ENCODE measurements at places on chromosomes 3 and 15.

- no peak for DNase-seq
Observed at GRCh38 chr15:41562784-41563198, 3.8 kb downstream of the TYRO3 start.

- DNase-seq, result no peak
Observed at GRCh38 chr15:58419803-58420524, 11.8 kb upstream of the LIPC start.

DNA sequence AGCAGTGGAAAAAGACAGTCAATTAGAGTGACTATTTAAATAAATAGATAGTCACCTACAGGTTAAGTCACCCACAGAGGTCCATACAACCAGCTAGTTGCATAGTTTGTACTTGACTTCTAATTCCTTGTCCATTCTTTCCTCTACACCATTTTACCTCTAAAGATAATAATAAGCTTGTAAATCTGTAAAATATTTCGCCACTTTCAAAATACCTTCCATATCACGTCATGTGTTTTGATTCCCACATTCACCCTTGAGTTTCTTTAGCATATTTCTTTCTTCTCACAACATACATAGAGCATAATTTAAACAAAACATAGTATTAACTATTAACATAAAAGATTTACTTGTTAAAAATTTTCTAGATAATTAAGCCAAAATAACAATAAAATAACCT is 689.6 kb downstream of the MECOM start:
- DNase-seq, result no peak

DNA sequence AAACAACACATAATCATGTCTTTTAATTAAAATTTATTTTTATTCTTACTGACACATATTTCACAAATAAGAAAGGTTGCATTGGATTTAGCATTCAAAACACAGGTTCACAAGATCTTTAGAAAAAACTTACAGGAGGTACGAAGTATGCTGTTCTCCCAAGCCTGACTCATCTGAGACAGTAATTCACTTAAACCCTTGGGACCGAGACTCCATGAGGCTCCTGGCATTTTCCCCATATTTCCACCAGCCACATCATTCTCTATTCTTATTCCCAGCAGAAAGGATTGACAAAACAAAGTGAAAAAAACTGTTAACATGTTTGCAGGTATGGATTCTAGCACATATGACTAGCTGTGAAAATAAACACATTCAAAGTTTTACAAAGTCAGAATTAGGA is 52.6 kb downstream of the CNTN3 start:
- no peak for DNase-seq

GRCh38 chr3:143475981-143476380 is 356.4 kb downstream of the CHST2 start:
- DNase-seq, result no peak

DNA sequence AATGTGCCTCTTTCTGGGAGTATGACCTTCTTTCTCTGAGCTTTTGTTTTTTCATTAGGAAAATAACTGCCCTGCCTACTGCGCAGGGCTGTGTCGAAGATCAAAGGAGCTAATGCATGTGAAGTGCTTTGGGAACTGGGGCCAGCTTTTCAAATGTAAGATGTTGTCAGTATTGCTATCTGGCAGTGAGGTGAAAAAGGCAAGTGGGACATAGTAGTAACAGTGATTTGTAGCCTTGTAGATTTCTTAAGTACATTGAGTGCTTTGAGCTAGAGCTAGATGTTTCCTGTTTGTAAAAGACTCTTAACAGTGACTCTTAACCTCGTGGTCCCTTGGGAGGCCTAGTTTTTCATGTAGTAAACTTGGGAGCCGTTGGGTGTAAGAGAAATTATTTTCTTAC is 126.5 kb downstream of the ECT2 start:
- DNase-seq, result no peak

DNA sequence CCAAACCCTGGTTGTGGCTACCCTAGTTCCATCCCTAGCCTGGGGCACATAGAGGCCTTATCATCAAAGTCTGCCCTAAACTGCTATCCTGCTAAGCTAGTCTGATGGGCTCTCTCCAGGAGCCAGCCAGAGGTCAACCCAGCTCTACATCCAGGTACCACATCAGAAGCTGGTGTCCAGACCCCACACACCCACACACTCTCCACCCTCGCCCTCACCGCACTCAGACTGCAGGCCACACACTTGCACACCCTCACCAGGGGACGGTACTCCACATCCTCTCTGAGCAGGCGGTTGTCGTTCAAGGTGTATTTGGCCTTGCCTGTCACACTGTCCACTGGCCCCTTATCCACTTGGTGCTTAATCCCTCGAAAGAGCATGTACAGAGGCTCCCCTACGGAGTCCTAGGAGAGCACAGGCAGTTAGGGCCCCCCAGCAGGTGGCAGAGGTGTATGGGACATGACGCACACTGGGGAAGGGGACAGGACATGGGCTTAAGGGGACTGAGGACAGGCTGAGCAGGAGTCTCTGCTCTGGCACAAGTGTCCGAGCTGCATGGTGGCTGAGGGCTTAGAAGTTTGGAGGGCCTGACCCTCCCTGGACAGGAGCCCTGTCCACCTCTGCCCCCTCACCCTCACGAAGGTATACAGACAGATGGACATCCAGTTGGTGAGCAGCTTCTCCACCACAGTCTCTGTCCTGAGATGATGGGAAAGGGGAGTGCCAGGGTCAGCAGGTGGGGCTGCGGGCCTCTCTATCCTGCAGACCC is 18.1 kb downstream of the PLXNB1 start:
- no peak for DNase-seq

DNA sequence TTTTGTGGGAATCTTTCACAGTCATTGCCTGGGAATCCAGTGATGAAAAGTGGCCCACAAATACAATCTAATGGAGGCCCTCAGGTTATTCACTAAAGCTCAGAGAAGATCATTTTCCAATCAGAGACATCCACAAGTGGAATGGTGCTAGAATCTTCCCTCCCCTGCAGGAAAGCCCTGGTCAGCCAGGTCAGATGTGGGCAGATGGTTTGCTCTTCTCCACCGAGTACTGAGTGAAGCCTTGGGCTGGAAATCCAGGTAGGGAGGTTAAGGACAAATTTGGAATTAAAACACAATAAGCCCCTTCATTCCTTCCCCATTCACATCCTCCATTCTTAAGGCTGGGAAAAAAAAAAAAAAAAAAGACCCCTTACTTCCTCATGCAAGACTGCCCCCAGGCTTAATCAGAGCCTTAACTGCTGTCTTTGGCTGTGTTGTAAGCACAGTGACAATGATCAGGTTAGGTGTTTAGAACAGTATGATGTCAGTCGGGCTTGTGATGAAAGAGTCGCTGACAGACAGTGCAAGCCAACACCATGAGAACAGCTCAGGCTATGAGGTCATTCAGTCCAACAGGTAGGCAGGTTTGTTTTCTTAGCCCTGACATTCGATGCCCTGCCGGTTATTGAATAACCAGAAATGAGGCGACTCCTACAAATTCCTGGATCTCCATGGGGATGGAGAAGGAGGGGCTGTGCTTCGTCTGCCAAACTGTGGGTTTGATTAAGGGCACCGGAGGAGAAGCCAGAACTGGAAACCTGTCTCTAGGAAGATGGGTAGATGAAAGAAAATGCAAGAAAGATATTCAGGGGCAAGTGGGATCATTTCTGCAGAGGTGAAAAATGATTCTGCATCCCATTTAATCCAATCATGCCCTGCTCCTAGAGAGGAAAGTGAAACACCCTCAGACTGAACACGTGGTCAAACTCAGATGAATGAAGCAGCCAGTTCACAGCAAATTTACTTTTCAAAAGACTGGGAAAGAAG is 23.5 kb upstream of the HES1 start:
- DNase-seq, result no peak

DNA sequence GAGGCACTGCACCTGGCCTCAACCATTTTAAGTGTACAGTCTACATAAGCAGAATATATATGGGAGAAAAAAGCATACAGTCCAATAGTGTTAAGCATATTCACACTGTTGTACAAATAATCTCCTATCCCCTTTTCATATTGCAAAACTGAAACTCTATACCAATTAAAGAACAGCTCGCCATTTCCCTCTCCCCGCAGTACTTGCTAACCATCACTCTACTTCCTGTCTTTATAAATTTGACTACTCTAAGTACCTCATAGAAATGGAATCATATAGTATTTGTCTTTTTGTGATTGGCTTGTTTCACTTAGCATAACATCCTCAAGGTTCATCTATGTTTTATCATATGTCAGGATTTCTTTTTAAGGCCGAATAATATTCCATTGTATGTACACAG is 21.6 kb upstream of the TASOR start:
- DNase-seq, result no peak

DNA sequence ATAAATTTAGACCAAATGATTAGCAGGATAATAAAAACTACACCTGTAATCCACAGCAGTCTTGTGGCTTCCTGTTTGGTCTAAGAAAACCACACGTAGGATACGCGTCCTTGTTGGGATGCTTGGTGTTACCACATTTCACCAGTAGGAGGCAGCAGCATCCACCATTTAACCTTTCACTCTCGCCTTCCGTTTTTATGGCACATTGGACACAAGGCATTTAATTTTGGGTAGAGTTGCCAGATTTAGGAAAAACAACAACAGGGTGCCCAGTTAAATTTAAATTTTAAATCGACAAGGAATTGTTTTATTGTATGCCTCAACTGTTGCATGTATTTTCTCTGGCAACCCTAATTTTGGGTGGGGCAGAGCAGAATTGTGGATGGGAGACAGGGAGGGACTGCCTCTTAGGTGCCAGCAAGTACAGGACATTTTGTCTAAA is 6.3 kb downstream of the LRRC31 start:
- DNase-seq, result peak; percentile 40

GRCh38 chr15:32029862-32030781 is at the start of gene CHRNA7:
Gene CHRNA7 (plus strand): TSS chr15:32030515. CDS start chr15:32030595, 80 bp downstream.
- no peak for DNase-seq

DNA sequence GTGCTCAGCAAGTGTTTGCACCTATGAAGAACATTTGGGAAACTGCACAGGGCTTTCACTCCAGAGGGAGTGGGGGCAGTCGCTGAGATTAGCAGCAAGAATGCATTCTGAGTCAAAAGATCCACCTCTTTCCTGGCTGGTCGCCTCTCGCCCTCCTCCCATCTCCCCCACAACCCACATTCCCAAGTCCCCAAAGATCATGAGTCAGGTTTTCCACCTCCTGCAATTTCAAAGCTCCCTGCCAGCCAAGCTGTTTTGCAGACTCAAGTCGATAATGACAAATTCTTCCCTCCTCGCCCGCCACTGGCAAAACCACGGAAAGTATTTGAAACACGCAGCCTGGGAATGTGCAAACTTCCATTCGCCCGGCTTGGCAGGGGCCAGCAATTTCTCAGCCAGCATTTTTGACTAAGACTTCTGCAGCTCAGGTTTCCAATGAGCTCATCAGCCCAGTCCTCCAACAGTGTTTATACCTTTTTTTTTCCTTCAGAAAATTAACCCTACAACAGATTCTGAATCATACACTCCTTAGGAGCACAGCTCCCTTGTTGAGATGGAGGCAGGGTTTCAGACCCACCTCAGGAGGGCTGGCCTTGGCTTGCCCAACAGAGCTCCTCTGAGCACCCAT is 181.4 kb downstream of the SMAD6 start:
- no peak for DNase-seq

DNA sequence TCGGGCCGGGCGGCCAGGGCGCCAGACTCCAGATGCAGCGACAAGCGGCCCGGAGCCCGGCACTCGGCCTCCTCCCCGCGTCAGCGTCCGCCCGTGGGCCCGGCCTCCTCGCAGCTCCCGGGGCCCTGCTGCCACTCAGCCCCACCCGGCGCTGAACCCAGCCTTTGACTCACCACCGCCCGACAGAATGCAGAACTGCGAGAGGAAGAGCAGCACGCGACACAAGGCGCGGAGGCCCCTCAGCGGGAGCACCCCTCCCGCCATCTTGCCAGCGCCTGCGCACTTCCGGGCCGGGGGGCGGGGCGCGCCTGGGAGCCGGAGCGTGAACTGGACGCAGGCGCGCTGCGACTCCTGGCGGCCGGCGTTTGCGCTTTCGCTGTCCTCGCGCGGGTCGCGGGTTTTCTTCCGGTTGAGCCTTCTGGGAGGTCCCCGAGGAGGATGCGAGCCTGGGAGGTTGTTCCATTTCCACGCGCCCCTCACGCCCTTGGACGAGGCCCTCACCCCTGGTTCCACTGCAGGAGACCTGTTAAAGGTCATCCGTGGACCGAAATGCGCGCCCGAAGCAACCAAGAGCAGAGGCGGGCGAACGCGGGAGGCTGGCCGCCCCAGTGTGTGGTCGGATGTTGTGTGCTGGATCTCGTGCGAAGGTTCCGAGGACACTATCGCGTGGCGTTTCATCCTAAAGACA is at the start of gene TM2D3:
TM2D3 (minus strand) TSS at position 284 of the 688 bp plus-strand sequence; CDS start at position 264, 20 bp downstream.
- DNase-seq, result peak; percentile 92

DNA sequence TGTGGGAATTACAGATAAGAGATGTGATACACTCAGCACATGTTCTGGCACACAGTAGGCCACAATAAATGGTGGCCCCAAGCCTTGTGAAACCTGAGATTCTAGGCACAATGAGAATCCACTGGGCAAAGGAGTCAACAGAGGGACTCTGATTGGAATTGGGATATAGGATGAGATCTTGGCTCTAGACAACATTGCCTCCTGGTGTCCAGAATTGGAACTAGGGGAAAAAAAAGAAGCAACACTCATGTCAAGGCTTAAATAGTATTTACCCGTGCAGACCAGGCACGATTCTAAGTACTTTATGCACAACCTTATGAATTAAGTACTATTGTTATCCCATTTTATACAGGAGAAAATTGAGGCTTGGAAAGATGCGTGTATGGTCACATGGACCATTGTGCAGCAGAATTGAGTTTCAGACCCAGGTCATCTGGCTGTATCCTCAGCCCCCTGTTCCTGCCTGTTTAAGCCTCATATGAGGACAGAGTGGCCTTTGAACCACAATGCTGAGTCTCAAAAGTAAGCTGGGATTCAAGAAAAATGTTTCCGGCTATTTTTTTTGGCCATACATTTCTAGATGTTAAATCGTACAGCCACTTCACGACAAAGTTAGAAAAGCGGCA is 124.8 kb downstream of the SV2B start:
- no peak for DNase-seq

DNA sequence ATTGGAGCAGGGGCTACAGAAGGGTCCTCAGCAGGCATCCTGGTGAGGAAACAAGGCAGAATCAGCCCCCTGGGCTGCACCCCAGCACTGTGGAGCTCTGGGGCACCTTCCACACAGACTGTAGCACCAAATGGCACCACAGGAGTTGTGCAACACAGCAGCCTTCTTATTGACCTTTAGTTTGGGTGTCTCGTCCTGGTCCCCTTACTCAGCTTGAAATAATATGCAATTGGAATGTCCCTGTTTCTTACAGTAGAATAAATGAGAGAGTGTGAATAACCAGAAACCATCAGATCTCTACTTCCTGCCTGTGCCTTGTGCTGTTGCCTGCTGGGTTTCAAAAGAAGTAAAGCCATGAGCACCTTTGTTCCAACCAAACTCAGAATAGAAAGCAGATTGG is 44.5 kb downstream of the RPLP1 start:
- DNase-seq, result no peak

GRCh38 chr3:55434789-55435188 is 52.3 kb downstream of the WNT5A start:
- DNase-seq, result no peak

GRCh38 chr15:31758126-31758525 is 272.2 kb upstream of the CHRNA7 start:
- no peak for DNase-seq

- no peak for DNase-seq
Observed at GRCh38 chr3:164004205-164004604, 1074.1 kb downstream of the SI start.

Measured in activated T-cell treated with anti-CD3 and anti-CD28 coated beads for 1 hour (primary cell).